ENCODE measurements at places on chromosomes 16 and 17.

GRCh38 chr17:50221864-50222545 lies 20.6 kb upstream of the COL1A1 start:
- DNase-seq: no peak

GRCh38 chr16:67865318-67865717 lies 7.5 kb upstream of the EDC4 start:
- DNase-seq: peak; percentile 68

DNA sequence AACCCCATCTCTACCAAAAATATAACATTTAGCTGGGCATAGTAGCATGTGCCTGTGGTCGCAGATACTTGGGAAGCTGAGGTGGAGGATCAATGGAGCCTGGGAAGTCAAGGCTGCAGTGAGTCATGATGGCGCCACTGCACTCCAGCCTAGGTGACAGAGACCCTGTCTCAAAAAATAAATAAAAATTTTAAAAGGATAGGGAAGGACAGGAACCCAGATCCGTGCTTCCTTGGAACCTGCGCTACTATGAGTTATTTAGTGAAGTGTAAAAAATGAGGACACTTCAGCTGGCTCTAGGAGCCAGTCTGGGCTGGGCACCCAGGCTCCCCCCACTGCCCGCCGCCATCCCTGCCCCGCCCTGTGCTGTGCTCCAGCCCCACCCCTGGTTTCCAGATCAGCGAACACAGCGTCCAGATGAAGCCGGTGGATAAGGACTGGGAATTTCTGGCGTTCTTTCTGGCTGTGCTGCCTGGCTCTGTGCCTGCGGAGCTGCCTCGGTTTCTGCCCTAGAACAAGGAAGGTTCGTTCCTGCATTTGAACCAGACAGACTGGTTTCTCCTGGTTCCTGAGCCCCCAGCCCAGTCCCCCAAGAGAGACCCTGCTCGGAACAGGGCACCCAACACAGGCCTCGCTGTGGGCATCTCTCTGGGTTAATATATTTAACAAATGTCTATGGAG lies 18.5 kb downstream of the PLLP start:
- DNase-seq: peak; percentile 83

DNA sequence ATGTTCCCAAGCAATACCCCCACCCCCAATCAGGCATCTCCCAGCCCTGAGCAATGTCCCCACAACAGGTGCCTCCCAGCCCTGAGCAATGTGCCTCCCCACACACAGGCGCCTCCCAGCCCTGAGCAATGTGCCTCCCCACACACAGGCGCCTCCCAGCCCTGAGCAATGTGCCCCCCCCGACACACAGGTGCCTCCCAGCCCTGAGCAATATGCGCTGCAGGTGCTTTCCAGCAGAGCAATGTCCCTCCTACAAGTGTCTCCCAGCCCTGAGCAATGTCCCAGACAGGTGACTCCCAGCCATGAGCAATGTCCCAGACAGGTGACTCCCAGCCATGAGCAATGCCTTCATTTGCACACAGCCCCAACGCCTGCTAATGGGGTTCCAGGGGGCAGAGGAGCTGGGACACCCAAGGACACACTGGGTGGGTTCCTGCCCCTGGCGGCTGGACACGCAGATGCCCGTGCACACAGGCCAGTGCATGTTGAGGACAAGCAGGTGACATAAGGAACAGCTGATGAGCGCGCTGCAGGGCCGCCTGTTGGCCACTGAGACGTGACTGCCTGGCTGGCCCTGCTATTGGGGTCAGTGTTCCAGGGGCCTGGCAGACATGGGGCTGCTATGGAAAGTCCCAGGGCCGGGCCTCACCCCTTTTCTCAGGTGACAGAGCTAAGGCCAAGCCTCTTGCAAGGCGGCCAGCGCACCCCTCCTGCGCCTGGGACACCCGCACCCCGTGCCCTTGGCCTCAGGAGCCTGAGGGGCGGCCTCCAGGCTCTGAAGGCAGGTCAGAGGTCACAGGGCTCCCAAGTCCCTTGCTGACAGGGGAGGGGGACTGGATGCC lies 26.9 kb upstream of the PABPN1L start:
- no peak for DNase-seq

GRCh38 chr17:11330006-11330405 lies 89.0 kb downstream of the SHISA6 start:
- no peak for DNase-seq

DNA sequence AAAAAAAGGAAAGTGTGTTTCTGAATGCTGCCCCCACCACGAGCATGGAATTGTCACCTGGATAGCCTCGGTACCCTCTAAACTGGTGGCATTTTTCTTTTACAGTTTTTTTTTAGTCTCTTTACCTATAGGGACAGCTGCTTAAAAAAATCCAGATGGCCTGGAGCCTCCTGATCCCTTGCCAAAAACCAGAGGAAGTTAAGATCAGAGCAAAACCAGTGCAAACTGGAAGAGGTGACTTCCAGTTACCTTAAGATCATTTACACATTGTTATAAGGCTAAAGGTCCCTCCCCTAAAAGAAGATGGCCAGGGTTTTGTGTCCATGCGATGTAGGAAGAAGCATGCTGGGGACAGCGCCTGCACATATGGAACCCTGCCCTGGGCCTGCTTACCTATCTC lies 3.5 kb downstream of the MEFV start:
- no peak for DNase-seq

GRCh38 chr17:82320140-82320840 lies 2.9 kb upstream of the CD7 start:
- no peak for DNase-seq

- DNase-seq: no peak
These were observed 314.7 kb downstream of the HAPSTR1 start for GRCh38 chr16:9406038-9406712.

DNA sequence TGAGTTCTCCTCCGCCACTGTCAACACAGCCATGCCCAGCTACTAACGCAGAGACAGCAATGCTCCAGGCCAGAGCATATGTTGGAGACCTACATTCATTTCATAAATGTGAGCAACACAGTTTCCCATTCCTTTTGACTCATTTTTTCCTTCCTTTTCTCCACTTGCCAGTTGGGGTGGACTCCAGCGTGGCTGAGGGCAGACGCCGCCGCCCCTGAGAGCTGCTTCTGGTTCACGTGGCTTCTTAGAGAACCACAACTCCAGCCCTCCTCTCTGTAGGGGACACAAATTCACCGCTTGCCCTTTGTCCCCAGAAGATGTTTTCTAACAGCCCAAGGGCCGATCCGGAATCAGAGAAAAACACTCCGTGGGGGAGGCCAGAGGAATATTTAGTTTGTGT lies 45.8 kb upstream of the ZCCHC14 start:
- no peak for DNase-seq

- no peak for DNase-seq
These were observed 41.4 kb upstream of the MMP2 start for GRCh38 chr16:55437625-55438024.

DNA sequence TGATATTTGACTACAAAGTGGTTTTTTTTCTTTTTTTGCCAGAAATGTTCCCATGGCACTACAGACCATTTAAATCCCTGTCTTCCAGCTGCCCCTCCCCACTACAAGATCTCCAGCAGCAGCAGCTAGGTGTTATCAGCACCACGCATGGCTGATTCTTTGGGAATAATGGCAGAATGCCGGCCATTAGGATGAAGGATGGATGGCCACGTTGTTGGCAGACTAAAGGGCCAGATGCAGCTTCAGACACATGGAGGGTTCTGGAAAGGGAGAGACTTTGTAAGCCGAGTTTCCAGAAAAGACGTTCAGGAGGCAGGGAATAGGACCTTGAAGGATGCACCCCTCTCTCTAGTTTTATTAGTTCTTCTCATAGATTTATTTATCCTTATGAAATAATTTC lies 10.3 kb upstream of the MED9 start:
- DNase-seq: no peak

GRCh38 chr17:12992676-12993075 lies 25.2 kb downstream of the ELAC2 start:
- DNase-seq: no peak
